ENCODE measurements at places on chromosomes 1 and 21. TPM values are rescaled to one million over a fixed set of nuclear protein-coding genes. Genes with fewer than 3 reads are reported as not detected.

The BSND gene
- total RNA-seq: 0.19 TPM

The DNASE2B gene
- 0.31 TPM for total RNA-seq

The DMRTA2 gene
- 5.1 TPM for total RNA-seq

The S100B gene
- total RNA-seq: 7.4 TPM

The PCNX2 gene
- 28.9 TPM for total RNA-seq

The TLCD4 gene
- total RNA-seq: 7.2 TPM

The NBPF20 gene
- total RNA-seq: 6.9 TPM

The RHBG gene
- total RNA-seq: 2.0 TPM

The KCND3 gene
- 6.0 TPM for total RNA-seq

The ZBTB17 gene
- 65.8 TPM for total RNA-seq

The GBP7 gene
- not detected for total RNA-seq

The CDA gene
- 2.0 TPM for total RNA-seq

The SPRR2B gene
- 0.62 TPM for total RNA-seq

The TIE1 gene
- 10.5 TPM for total RNA-seq

The C8B gene
- 0.39 TPM for total RNA-seq

The IL22RA1 gene
- 0.93 TPM for total RNA-seq

The RNF186 gene
- 0.19 TPM for total RNA-seq

The SERTAD4 gene
- total RNA-seq: 1.9 TPM

The ST6GALNAC5 gene
- 11.1 TPM for total RNA-seq

The KIF14 gene
- 6.8 TPM for total RNA-seq

All from testis (tissue), 5 donors.